ENCODE measurements at places on chromosomes 6 and 20. TPM values are rescaled to one million over a fixed set of nuclear protein-coding genes. Genes with fewer than 3 reads are reported as not detected.
A peak's percentile ranks its signal among the peaks of the same experiment; 100 is the strongest.

- DNase-seq: no peak
Observed at GRCh38 chr6:170222498-170223471, 68.1 kb downstream of the DLL1 start.

DNA sequence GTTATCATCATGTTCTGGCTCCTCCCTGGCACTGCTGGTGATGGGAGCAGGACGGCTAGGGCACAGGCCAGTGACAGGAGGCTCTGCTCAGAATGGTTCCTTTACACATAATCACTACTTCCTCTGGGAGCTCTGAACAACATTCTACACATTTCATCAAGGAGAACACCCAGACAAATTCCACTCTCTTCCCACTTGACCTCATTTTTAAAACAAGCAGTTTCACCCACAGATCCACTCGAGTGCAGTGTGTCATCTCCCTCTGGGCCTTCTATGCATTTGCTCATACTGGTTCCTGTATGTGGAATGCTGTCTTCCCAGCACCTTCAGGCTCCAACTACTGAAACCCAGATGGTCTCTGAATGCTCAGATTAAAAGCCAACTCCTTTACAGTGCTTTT, 84.8 kb downstream of the ELOVL5 start:
- DNase-seq: no peak

DNA sequence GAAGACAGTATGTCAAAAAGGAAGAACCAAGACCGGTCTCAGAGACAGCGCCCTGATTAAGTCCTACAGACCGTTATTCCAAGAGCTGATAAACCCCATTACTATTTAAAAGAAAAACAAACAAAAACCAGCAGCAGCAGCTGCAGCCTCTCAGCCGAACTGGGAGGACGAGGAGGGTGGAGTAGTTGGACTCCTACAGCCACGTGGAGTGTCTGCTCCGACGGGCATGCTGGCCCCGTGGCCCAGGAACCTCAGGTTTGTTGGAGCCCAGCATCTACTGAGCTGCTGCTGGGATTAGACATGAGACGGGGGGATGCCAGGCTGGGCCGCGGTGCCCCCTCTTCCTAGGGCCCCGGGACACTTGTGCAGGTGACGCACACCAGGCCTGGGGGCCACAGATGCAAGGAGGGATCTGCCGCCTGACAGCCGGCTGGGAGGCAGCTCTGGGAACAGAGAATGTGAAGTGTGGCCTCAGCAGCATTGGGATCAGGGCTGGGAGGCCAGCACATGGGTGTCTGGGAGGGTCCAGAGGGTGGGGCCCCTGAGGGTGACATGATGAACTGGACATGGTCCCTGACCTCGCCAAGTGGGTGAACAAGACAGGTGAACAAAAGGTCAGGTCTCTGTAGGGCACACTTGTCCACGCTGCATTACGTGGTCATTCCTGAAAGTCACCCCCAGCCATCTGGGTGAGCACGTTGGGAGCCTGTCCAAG, 2.9 kb upstream of the ZBTB46 start:
- DNase-seq: no peak

GRCh38 chr6:52514514-52514913, 62.3 kb downstream of the TRAM2 start:
- DNase-seq: no peak

- DNase-seq: no peak
Observed at GRCh38 chr6:155349129-155349528, 34.8 kb upstream of the TFB1M start.

DNA sequence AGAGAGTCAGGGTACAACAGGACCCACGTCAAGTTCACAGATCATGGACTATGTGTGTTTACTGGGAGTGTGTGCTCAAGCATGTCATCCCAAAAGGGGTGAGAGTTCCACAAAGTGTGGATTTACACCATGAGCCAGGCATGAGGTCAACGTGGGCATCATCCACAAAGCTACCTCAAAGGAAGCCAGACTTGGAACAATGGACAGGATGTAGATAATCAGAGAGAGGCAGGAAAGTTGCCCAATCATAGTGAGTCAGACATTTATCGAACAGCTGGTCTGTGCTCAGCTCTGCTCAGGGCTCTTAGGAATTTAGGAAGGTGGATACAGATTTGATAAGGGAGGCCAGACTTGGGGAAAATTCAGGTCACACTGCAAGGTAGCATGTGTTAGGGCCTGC, 317.2 kb upstream of the CDYL start:
- DNase-seq: no peak

GRCh38 chr6:166456395-166457156, 73.8 kb upstream of the MPC1 start:
- no peak for DNase-seq

DNA sequence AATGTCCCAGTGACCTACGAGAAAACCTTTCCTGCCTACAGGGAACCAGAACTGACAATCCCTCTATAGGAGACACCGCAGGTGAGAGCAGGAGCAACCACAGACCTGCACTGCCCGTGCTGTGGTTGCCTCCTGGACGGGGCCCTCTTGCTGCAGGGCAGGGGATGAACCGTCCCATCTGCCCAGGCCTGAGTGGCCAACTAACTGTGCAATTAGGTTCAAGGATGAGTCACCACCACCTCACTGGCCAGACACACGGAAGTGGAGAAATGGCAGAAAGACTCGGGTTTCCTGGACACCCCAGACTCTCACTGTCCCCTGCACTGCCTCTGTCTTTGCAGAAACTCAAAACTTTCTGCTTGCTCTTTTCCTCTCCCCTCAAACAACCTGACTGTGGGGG, 13.8 kb upstream of the HLA-G start:
- DNase-seq: no peak

GRCh38 chr6:140830666-140831065, 1302.1 kb upstream of the GJE1 start:
- no peak for DNase-seq

- peak; percentile 65 for DNase-seq
Observed at GRCh38 chr6:42368181-42368580, 83.5 kb downstream of the TRERF1 start.

- DNase-seq: no peak
Observed at GRCh38 chr6:45541934-45542333, 164.2 kb upstream of the SUPT3H start.

- DNase-seq: no peak
Observed at GRCh38 chr6:43219119-43219518, 10.2 kb downstream of the DNPH1 start.

DNA sequence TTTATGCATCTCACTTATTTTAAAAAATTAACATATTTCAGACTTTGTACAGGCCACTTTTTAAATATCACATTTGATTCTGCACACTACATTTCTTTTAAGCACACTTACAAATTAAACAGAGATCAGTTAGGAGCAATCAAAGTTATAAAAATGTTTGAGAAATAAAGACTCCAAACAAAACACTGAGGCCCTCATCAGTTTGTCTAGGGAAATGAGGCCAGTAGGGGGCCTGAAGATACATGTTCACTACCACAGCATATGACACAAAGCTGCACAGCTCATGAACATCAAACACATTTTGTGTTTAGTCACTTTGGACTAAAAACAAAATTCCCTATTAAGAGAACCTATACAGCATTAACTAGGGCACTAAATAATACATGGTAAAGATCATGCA, 180.5 kb downstream of the PDE7B start:
- DNase-seq: no peak

DNA sequence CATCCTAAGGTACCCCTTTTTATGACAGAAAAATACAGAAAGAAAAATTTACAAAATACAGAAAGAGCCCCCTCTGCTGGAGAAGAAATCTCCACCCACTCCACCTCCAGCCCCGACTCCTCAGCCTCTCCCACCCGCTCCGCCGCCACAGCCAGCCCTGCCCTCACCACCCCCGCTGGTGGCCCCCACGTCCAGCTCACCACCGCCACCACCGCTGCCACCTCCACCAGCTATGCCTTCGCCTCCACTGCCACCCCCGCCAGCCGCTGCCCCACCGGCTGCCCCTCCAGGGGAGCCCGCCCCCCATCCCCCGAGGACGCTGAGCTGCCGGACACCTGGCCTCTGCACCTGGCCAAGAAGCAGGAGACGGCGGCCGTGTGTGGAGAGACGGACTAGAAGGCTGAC, 17.7 kb downstream of the WFDC2 start:
- DNase-seq: no peak

GRCh38 chr20:43750774-43751166, 24.0 kb upstream of the GTSF1L start:
- peak; percentile 30 for DNase-seq

GRCh38 chr20:49909499-49910339, 5.6 kb downstream of the SPATA2 start:
- no peak for DNase-seq

- DNase-seq: no peak
Observed at GRCh38 chr6:30761791-30762429, 17.6 kb upstream of the IER3 start.

GRCh38 chr6:122751326-122751725, 28.2 kb upstream of the FABP7 start:
- DNase-seq: no peak

DNA sequence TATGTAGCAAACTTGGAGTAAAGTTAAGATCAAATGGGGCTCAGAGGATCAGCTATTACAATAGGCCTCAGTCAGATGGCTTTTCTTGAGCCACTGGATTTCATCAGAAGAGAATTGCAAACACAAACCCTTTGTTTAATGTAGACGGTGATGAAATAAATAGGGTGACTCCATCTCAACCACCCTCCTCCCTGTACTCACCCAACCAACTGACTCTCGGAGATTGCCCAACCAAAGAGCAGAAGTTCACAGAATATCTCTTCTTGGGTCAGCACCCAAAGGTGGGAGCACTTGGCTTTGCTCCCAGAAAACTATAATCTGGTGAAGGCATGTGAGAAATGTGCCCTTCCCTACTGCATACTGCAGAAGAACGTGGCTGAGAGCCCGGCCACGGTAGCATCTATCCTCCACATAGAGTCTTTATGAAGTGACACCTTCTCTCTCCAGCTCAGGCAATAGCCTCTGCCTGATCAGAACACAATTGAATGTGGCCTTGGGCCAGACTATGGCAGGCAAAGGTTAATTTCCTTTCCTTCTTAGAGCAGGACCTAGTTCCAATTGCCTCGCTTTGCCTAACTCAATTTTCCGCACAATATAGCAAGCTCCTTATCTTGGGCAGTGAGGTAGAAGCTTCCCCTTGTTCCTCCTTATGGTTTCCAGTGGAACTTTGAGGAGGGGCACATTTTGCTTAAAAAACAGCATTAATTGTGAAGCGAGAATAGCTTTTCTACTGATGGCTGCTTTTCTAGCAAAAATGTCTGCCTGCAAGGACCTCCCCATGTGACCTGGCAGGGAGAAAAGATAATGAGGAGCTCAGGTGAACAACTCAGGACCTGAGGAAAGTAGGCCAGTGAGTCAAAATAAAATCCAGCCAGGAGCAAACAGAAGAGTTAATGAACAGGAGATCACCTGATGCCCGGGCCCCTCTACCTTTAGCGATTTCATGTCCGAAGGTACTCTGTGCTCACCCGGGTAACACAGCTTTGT, 79.4 kb downstream of the GFOD1 start:
- no peak for DNase-seq

GRCh38 chr6:54198134-54198533, 86.9 kb downstream of the MLIP start:
- DNase-seq: no peak

GRCh38 chr6:73566954-73567591, 46.2 kb upstream of the EEF1A1 start:
- no peak for DNase-seq

GRCh38 chr6:113562248-113562647, 294.9 kb upstream of the MARCKS start:
- no peak for DNase-seq

GRCh38 chr6:88804701-88805100, 158.7 kb downstream of the RNGTT start:
- DNase-seq: no peak

- DNase-seq: no peak
Observed at GRCh38 chr6:69888482-69889233, 22.3 kb downstream of the COL19A1 start.

GRCh38 chr20:49287555-49288249, 9.8 kb upstream of the ZNFX1 start:
- DNase-seq: no peak

DNA sequence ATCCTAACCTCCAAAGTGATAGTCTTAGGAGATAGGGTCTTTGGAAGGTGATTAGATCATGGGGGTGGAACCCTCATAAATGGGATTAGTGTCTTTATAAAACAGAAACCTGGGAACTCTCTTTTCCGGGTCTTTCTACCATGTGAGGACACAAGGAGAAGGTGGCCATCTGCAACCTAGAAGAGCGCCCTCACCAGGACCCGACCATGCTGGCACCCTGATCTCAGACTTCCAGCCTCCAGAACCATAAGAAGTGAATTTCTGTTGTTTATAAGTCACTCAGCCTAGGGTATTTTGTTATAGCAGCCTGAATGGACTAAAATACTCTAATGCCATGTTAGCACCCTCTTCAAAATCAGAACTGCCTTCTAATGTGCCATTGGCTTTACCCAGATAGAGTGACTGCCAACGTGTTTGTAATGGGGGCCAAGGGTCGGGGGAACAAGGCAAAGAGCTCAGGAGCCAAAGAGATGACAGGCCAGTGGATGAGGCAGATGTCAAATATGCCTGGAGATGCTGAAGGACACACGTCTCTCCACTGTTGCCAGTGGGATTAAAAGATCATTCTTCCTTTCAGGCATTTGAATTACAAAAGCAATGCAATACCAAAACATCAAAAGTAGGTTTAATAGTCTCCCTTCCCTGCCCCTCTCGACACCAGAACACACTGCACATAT, 21.0 kb downstream of the TUBB2B start:
- DNase-seq: no peak

- DNase-seq: no peak
Observed at GRCh38 chr20:12924126-12924525, 84.6 kb upstream of the SPTLC3 start.

GRCh38 chr6:15044146-15044882, 201.6 kb upstream of the JARID2 start:
- DNase-seq: no peak

DNA sequence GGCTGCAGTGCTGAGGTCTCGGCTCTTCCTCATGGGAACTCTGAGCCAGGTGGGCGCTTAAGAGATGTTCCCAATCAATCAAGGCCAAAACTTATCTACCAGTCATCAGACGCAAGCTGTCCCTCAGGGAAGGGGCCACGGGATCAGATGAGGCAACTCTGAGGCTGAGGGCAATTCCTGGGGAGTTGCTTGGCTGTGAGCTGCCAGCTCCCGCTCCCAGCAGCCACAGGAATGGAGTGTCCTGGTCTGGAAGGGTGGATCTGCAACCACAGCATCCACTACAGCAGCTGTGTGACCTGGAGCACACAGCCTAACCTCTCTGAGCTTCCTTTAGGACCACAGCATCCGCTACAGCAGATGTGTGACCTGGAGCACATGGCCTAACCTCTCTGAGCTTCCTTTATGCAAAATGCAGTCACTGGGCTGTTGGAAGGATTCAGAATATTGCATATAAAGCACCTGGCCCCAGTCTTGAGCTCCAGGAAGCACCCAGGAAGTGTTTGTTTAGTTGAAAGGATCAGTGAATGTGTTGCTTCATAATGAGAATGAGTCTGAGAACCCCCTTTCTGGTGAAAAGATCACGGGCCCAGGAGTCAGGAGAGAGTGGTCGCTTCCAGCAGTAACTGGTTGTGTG, 60.9 kb downstream of the TFAP2C start:
- DNase-seq: no peak

C6orf141 gene
- 0.26 TPM for total RNA-seq

SOX18 gene
- total RNA-seq: 0.21 TPM

GSTA4 gene
- total RNA-seq: 3.5 TPM

PRL gene
- not detected for total RNA-seq

PNLDC1 gene
- total RNA-seq: 0.79 TPM

CLPSL1 gene
- not detected for total RNA-seq

CDH26 gene
- total RNA-seq: 0.26 TPM

TFAP2B gene
- total RNA-seq: not detected

SLCO4A1 gene
- 79.9 TPM for total RNA-seq

KIF16B gene
- total RNA-seq: 3.2 TPM

MYCT1 gene
- not detected for total RNA-seq

All from activated CD8-positive, alpha-beta T cell treated with anti-CD3 and anti-CD28 coated beads, Interleukin-2, amount 10 ng/mL, durations not matched to agents 7 days and 5 days (primary cell).